Caudate nucleus (tissue), 63 donors: ENCODE measurements at places on chromosomes 2 and 18.

DNA sequence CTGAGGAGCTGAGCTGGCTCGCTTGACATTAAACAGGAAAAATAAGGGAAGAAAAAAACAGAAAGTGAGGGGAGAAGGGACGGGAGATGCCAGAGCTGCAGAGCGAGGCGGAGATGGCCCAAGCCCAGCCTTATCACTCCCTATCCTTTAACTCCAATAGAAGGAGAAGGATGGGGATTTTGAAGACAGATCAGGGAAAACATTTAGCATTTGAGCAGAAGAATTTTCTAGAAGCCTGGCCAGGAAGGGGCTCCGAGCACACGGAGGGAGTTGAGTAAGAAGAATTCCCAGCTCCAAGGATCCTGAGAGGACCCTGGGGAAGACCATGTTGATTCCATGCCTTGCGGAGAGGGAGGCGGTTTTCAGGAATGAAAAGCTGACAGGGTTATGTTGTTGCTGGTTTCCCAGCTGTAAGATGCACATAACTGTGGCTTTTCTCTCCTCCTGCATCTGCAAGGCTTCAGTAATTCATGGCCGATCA is 35.6 kb downstream of the TWIST2 start:
- DNase-seq, result no peak

- no peak for DNase-seq
Measured at GRCh38 chr2:8264981-8265380, 416.9 kb upstream of the ID2 start.

- no peak for DNase-seq
Measured at GRCh38 chr2:63654959-63655358, 66.2 kb downstream of the MDH1 start.

GRCh38 chr18:55838319-55838718 is 250.3 kb upstream of the TCF4 start:
- DNase-seq, result no peak

DNA sequence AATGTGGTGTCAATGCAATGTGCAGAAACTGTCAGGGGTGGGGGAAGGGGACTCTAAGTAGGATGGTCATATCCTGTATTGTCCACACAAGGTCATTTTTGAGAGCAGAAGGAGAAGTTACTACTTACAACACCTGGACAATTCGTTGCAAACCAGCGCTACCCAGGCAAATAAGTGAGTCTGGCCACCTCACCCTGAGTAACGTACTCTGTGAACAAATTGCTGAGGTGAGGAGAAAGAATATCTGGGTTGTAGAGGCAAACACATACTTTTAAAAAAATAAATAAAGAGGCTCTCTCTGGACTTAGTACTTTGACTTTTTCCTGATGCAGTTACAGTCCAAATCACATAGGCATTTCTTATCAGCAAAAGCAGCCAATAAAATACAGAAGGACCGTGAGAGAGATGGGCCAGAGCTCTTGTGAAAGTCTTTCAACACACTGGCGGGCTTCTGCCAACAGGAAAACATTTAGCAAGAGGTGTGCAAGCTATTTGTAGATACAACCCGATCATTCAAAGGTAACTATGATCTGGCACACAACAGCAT is 268.2 kb upstream of the ID2 start:
- DNase-seq, result no peak

GRCh38 chr18:5488844-5489243 is 55.0 kb downstream of the EPB41L3 start:
- no peak for DNase-seq

DNA sequence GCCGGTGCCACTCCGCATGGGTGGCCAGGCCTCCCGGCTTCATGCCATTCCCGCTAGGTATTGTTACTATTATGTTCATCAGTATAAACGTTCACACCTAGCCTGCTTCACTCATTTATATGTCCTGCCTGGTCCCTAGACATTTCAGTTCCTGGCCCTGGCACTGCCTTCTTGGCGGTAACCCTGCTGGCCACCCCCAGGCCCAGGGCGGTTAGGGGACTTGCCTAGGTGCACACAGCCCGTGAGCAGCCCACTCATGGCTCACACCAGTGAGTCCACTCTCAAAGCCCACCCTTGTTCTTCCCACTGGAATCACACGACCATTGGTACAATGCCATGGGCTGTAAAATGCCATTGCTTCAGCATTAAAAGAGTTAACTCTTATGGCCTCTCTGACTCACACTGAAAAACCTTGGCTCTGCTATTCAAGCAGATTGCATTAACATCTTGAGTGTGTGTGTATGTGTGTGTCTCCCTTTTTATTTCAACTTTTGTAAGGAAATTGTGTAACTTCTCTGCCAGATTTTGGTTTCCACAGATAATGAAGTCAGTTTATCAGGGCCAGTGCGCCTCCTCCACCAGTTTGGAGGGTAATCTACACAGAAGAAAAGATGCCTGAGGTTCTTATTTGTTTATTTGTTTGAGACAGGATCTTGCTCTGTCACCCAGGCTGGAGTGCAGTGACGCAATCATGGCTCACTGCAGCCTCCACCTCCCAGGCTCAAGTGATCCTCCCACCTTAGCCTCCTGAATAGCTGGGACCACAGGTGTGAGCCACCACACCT is 74.2 kb downstream of the RAB31 start:
- no peak for DNase-seq

GRCh38 chr2:215737477-215737876 is 275.9 kb downstream of the MREG start:
- no peak for DNase-seq

- DNase-seq, result no peak
Measured at GRCh38 chr18:12777500-12777944, 74.7 kb downstream of the PSMG2 start.

DNA sequence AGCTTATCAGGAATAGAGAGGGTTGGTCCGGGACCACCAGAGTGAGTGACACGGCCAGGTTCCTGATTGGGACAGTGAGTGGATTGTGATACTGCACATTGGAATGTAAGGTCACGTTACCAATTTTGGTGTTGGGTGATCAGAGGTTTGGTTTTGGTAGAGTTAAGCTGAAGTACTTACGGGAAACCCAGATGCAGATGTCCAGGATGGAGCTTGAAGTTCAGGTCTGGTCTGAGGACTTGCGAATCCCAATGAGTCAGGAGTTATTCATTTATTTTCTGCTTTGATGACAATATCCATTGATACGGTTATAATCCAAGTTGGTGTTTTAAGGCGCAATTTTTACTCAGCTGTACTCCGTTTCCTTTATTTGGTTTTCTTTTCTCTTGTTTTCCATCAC is 273.6 kb downstream of the ALPK2 start:
- DNase-seq, result no peak

DNA sequence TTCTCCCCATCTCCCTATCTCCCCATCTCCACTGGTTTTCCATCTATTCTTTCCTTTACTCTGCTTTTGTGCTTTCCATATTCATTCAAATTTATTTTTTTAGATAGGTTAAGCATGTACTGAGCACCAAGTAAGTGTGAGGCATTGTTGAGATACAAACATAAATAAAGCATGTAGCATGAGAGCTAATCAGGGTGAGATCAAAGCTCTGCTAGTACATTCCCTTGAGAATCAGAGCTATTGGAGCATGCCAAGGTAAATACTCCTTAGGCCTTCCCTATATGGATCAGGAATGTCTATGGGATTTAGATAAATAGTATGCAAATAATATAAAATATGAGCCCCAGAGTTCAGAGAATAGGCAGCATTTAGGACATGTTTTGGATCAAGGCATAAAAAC is 25.3 kb downstream of the BABAM2 start:
- no peak for DNase-seq

GRCh38 chr2:102399499-102400141 is 23.3 kb upstream of the IL18RAP start:
- DNase-seq, result no peak

DNA sequence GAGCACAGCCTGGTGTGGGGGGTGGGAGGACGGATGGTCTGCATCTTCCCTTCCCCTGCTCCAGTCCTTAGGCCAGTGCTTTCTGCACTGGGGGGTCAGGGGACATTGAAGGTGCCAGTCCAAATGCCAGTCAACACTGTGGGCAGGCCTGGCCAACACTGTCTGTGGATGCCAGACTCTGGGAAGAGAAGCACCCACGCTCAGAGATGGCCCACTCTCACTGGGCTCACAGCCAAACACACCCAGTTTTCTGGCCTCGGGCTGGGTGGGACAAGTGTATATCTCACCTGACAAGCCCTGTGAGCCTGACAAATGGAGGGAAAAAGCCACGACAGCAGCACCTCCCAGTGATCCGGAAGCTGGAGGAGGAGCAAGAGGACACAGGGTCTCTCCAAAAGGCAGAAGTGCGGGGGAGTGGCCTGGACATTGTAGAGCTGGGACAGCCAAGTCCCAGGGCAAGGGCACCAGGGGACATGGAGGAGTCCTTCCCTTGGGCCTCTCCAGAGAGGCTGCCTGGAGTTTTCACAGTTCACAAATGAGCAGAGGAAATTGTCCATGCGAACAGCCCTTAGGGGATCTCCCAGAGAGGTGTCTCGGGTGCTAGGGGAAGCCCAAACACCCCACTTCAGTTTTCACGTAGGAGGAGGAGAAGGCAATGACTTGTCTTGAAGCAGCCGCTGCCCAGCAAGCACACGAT is 79.3 kb downstream of the SDC1 start:
- DNase-seq, result no peak

GRCh38 chr2:194328456-194328855 is 1328.6 kb upstream of the SLC39A10 start:
- no peak for DNase-seq

GRCh38 chr2:174607989-174608865 is 10.6 kb upstream of the WIPF1 start:
- no peak for DNase-seq

- DNase-seq, result no peak
Measured at GRCh38 chr18:71105078-71105819, 816.4 kb downstream of the SOCS6 start.

DNA sequence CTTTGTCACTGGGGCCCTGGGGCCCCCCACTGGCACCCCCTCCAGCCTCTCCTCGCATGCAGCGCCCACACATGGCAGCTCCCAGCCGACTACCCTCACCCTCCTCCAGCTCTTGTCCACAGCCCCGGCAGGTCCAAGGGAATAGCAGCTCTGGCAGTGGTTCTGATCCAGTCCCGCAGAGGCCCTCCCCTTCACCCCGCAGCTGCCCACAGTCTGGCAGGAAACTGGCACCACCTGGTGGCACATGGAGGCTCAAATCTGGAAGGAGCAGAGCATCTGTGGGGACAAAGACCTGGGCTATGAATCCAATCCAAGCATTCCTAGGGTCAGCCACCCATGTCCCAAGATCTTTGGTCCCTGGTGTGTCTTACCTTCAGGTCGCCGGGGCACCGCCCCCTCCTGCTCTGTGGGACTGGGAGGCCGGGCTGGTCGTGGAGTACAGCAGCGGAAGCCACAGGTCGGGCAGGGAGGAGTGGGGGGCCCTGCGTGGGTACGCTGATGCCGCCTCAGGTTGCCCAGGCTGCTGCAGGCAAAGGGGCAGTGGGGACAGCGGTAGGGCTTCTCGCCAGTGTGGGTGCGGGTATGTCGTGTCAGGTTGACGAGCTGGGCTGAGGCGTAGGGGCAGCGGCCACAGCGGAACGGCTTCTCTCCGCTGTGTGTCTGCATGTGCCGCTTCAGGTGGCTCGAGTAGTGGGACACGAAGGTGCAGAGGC is 2.3 kb downstream of the ZNF513 start:
- DNase-seq, result no peak

GRCh38 chr2:3927031-3927430 is 223.7 kb downstream of the DCDC2C start:
- DNase-seq, result no peak

GRCh38 chr2:189613077-189613636 is 32.6 kb upstream of the SLC40A1 start:
- DNase-seq, result no peak

GRCh38 chr18:74255131-74255616 is 36.6 kb downstream of the CYB5A start:
- DNase-seq, result no peak

- no peak for DNase-seq
Measured at GRCh38 chr18:45637546-45638327, 22.5 kb downstream of the SLC14A2 start.

GRCh38 chr2:231614559-231615057 is 21.9 kb downstream of the TEX44 start:
- DNase-seq, result peak; percentile 72

GRCh38 chr2:2027271-2027670 is 283.0 kb upstream of the PXDN start:
- no peak for DNase-seq

DNA sequence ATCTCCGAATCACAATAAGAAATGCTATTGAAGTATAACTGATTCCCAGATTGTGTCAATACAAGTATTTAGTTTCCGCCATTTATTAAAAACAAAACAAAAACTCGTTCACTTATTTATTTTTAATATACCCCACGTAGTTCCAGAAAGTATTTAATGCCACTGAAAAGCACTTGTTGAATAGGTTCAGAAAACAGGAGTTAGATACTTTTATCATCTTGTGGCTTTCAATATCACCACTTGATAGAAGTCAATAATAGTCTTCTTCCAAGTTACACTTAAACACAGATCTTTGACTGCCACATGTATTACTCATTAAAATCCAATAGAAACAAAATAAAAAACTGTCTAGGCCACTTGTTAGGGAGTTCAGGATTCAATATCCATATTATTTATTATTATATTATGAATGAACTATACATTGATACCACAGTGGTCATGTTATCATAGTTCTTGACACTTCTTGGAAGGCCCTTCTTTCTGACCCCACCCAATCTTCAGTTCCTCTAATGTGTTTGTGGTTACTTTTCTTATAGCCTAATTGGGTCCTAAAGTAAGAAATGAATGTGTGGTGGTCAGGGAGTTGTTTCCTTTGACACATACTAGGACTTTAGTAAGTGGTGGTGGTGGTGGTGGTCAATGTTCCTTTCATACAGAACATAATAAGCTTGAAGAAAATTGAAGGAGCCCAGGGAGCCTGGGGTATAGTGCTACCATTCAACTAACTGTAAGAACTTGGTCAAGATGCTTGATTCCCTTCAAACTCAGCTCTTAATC is 221.3 kb upstream of the ITGA4 start:
- no peak for DNase-seq

GRCh38 chr2:64595397-64596176 is 58.1 kb downstream of the SERTAD2 start:
- no peak for DNase-seq

GRCh38 chr2:147688242-147688641 is 156.6 kb upstream of the ACVR2A start:
- no peak for DNase-seq

GRCh38 chr2:203913947-203914346 is 22.6 kb upstream of the ICOS start:
- DNase-seq, result no peak

DNA sequence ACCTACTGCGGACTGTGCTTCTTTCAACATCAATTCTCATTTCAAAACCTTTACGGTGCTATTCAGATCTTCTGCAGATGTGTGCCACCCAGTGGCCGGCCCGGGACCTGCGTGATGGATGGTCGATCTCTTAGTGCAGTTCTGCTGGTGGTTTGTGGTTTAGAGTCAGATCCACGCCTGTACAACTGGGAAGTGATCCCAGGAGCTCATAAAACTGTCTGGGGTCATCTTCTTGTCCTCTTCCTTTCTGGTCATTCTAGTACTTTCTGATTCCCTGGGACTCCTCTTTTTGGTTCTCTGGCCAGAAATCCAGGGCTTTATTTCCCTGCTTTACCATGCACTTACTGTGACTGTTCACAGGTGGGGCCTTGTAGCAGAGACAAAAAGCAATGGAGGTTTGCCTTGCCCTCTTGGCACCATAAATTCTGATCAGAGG is 15.8 kb upstream of the SELENOI start:
- peak; percentile 67 for DNase-seq
